Bone marrow (tissue), 2 donors: ENCODE measurements at places on chromosomes 5 and 9.

DNA sequence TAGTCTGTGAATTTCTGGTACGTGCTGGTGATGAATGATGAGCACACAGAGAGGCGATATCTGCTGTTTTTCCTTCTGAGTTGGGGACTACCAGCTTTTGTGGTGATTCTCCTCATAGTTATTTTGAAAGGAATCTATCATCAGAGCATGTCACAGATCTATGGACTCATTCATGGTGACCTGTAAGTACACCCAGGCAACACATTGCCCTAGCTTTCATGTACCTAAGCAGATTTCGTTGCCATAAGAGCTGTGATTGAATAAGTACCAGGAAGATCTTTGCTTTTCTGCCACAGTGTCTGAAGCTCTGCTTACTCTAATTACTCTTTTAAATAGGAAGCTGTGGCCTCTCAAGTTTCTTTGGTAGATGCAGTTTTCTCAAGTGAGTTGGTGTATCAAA, 397.8 kb downstream of the ARRDC3 start:
- no peak for DNase-seq

DNA sequence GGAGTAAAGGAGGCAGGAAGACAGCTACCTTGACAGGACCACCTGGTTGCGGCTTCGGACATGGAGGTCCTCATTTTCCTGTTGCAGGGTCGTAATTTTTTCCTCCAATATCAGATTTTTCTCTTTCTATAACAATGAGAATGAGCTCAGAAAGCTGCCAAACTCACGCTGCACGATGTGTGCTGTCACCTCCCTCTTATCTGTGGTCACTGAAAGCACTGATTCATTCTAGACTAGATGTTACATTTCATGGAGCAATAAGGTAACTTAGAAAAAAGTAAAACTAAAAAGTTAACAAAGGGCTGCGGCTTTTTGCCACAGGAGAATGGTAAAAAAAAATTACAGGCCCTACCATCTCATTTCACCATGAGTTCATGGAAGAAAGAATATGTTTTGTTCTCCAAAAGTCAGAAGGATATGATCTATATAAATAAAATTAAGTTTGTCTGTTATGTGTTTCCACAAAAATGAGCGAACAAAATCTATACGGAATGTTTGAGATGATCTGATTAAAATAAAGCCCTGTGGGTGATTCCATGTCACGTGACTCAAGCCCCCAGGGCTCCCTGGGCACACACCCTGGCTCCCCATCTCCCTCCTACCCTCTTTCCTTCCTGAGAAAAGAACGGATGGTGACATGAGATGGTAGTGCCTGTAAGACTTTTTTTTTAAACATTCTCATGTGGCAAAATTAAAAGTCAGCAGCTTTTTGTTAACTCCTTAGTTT, 26.9 kb upstream of the ANXA6 start:
- DNase-seq: no peak

DNA sequence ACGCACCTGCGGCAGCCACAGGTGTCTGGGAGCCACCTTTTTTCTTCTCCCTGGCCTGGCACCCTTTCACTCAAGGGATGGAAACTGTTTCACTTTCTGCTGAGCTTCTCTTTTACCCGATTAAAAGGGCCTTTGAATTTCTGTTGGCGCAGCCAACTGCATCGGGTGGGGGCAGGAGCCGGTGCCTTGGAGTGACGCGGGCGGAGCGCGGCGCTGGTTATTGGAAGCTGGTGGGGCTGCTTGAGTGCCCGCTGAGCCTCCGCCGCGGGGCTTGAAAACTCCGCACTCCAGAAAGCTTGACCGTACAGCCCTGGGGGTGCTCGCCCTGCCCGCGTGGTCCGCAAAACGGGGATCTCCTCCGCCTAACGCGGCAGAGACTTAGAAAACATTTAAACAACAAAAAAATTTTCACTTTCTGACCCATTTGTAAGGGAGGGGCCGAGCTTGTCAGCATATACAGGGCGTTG, 52.0 kb upstream of the TJP2 start:
- peak; percentile 21 for DNase-seq

- peak; percentile 36 for DNase-seq
These were observed 62.3 kb downstream of the CXXC5 start for GRCh38 chr5:139710319-139711066.

DNA sequence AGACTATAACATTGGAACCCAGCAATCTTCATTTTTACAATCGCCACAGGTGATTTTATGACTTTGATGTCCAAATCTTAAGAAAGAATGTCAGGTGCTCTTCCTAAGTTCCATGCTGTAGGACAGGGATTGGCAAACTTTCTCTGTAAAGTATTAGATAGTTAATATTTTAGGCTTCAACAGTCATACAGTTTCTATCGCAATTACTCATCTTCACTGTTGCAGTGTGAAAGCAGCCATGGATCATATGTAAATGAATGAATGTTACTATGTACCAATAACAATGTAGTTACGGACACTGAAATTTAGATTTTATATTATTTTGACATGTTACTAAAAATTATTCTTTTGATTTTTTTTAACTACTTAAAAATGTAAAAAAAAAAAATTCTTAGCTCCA, 169.7 kb downstream of the DTWD2 start:
- no peak for DNase-seq

GRCh38 chr5:95332158-95332557, 47.3 kb upstream of the MCTP1 start:
- DNase-seq: no peak
